NCI-H446 (cell line): ENCODE measurements at places on chromosomes 5 and 9.

DNA sequence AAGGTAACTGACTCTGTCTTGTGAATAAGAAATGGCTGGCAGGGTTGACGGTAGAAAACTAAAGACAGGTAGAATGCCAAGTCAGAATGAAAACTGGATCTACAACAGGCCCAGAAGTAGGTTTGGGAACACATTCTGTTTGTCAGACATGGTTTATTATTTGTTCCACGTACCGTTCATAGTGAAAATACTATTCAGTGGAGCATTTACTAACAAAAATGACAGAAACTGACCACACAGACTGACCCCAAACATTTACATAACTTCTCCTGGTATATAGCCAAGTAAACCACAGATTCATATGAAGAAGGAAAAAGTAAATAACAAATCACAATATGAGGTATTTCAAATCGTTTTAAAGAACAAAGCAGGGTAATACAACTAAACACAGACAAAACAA, 73.7 kb downstream of the SLC38A9 start:
- DNase-seq, result no peak

GRCh38 chr9:100436571-100436970, 9.6 kb downstream of the MSANTD3 start:
- no peak for DNase-seq

DNA sequence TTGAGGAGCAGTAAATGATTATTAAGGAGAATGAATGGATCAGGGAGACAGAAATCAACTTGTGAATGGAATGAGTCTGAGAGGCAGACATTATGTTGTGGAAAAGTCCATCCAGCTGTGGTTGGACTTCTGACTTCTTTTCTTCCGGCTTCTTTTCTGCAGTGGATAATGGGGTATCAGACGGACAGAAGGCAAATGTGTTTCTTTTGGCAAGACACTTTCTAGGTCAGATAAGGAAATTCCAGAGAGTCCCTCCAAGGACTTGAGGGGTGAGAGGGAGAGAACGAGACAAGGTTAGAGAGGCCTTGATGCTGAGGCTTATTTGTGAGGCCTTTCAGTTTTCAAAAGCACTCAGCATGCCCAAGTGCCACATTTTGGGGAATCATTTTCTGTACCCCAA, 17.1 kb upstream of the GRHPR start:
- no peak for DNase-seq

DNA sequence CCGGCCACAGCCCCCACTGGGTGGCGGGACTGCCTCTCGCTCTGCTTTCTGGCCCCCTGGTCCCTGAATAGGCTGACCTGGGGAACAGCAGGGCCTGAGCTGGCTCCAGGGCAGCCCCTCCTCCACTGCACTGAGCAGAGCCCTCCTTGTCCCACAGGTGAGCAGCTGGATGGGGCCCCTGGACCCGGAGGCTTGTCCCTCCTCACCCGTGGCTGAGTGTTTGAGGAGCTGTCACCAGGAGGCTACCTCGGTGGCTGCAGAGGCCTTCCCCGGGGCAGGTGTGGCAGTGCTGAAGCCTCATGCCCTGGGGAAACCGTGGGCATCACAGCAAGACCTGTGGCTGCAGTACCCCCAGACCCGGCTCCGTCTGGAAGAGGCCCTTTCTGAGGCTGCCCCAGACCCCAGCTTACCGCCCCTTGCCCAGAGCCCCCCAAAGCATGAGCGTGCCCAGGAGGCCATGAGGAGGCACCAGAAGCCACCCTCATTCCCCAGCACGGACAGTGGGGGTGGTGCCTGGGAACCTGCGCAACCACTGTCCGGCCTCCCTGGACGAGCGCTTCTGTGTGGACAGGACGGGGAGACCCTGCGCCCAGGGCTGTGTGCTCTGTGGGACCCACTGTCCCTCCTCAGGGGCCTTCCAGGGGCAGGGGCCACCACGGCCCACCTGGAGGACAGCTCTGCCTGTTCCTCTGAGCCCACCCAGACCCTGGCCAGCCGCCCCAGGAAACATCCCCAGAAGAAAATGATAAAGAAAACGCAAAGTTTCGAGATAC, 28.5 kb upstream of the LRRC14B start:
- no peak for DNase-seq

DNA sequence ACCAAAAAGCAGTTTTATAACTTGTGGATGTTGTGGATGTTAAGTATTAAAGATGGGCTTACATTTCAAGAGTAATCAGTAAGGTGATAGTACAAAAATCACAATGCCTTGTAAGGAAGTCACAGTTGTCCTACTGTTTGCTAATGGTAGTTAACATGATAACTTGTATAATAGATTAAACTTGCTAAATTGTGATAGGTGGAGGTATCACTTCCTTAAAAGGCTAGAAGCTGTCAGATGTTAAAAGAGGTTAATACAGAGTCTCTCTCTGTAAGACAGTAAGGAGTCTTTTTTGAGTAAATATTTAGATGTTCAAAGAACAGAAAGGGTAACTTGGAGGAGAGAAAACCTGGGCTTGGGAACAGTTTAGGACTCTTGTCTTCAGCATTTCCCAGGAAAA, 14.2 kb upstream of the MACIR start:
- DNase-seq, result no peak

DNA sequence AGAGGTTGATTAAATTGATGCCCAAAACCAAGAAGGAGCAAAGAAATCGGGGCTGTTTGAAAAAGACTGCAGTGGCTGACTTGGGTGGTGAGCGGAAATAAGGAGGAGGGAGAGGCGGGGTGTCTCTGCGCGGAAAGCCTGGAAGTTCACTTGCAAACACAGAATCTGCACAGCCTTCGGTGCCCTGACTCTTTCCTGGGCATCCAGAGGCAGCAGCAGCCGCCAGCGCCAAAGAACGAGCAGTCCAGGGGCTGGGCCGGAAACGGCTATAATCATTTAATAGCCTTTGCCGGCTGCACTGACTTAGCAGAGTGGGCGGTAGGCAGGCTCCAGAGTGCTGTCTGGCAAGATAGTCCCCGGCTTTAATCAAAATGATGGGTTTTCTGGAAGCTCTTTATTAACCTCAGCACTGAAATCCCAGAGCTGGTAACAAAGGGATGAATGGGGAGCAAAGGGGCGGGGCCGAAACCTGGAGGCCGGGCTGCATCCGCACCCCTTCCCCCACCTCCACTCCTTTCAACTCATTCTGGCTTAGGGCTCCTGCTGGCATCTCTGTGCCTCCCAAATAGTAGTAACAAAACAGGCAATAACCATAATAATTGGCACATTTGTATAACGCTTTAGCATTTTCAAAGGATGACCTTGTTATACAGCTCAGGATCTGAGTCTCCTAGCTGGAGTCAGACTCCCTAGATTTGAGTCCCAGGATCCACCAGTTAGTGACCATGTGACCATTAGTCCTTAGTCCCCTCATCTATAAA, 35.7 kb downstream of the PCDHAC2 start:
- DNase-seq, result no peak
